Pancreas (tissue), 10 donors: ENCODE measurements at places on chromosomes 2 and 18.

DNA sequence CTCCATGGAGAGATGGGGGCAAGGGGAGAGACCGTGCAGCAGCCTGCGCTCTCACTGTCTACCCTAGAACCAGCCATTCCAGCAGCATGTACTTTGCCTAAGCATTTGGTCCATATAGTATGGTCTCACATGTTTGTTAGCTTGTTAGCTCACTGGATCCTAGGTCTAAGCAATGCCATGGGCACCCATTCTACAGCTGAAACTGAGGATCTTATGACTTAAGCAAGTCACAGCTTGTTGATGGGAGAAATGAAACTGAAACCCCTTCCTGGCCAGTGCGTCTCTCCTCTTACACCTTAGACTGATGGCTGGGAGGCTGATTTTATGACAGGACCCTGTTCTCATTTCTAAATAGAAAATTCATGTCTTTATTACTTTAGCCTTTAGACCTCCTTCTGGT lies 90.1 kb downstream of the EPAS1 start:
- DNase-seq, result no peak

- DNase-seq, result no peak
Observed at GRCh38 chr2:120235681-120236080, 12.5 kb upstream of the TMEM185B start.

- DNase-seq, result no peak
Observed at GRCh38 chr18:28398471-28398870, 221.5 kb upstream of the CDH2 start.

DNA sequence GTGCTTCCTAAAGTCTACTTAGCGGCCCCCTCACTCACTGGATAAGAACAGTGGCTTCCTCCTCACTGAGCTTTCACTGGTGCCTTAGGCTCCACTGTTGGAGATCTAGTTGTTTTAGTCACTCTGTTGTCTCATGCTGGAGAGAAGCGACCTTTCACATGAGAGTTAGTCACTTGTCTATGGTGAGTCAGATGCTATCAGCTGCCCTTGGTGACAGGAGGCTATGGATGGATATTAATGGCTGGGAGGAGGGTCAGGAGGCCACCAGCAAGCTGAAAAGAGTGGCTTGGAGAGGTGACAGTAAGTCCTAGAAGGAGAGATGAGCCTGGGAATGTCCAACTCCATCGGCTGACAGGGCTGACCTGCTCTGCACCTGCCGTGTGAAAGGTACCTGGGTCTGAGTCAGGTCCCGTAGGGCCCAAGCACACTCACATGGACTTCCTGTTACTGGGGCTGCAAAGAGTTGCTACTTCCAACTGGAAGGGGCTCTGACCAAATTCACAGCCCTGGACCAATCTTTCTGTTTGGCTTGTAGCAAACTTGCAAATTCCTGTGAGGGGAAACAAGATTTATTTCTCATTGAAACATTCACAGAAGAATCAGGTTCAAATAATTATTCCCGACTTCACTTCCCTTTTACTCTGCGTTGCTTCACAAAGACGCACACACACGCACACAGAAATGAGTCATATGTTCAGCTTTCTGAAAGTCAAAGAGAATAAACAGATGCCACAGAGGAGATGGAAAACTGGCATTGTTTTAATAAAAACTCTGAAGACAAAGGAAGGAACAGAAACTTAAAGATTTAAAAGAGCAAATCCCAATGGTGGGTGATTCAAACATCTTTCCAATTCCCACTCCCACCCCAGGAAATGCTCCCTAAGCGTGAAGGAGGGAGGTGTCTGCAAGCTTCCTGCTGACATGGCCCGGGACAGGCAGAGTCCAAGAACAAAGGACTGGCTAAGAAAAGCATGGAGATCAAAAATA lies 203.5 kb upstream of the TWIST2 start:
- DNase-seq, result no peak

- DNase-seq, result no peak
Observed at GRCh38 chr2:109694190-109694589, 80.0 kb downstream of the SOWAHC start.

- no peak for DNase-seq
Observed at GRCh38 chr2:215728504-215729065, 284.8 kb downstream of the MREG start.

DNA sequence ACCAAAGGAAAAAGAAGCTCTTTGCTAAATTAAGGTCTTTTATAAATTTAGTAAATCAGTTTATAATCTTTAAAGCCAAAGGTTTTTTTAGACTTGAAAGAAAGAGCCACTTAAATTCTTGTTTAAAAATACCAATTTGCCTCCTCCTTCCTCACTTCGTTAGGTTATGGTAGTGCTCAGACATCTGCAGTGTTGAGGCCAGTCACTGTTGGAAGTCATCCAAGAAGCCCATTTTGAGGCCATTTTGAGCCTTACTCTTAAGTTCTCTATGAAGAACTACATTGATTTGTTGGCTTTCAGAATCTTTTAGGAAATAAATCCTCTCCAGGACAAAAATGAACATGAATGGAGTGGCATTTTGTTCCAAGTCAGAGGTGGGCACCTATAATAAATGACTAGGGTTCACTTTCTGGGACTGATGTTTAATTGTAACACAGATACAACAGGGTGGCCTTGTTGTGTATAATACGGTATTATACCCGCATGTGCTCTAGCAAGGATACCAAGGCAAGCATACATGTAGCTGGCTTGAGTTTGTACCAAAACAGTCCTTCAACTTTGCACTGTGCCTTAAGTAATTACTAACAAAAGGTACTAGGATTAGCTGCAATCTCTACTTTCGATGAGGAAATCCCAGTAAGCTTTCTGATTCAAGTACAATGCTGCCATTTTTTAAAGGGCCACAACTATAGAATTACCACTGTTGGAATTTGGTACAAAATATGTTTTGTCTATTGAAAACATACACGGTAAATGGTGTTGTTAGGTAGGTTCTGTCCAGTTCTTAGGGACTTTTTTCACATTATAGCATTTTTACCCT lies 22.8 kb downstream of the SLC66A3 start:
- DNase-seq, result no peak

- no peak for DNase-seq
Observed at GRCh38 chr2:188569431-188570165, 277.9 kb downstream of the GULP1 start.

DNA sequence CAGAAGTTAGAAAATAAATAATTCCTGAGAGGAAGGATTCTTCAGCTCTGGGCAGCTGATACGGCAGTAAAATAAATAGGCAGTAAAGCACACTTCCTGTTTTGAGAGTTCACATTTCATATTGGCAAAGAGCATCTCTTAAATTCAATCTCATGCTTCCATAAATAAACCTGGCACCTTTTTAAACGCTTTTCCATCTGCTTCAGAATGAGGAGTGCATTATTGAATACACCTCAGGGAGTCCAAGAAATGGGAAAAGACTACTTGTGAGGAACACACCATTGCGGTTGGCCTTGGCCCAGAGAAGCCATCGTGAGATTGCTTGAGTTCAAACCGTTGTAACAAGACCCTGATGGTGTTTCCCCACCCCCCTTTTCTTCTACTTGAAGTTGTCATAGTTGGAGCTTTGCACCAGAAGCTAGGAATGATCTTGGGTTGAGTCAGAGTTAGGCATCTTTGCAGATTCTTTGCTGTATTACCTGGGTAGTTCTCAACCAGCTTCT lies 123.9 kb downstream of the RDH14 start:
- no peak for DNase-seq

- DNase-seq, result no peak
Observed at GRCh38 chr2:68196120-68196716, 38.5 kb downstream of the PNO1 start.

DNA sequence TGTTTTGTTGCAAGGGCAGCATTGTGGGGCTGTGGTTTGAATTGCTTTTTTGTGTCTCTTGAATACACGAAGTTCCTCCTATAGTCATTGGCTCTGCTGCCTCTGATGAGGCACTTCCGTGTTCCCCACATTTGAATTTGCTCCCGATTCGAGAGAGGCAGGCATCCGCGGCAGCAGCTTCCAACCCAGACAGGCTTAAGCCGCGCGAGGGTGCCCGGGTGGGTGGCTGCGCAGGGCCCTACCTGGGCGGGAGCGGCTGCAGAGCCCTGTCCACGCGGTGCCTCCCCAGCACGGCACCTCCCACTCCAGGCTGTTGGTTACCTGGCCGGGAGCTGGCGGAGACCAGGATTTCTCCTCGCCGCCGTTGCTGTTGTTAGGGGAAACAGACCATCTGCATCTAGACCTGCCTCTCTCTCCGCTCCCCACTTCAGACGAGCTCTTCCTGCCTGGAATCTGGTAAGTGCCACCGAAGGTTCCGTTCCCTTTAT lies 151.3 kb downstream of the NEDD4L start:
- DNase-seq, result peak; percentile 78

- DNase-seq, result no peak
Observed at GRCh38 chr18:33560686-33561370, 17.2 kb upstream of the ASXL3 start.

DNA sequence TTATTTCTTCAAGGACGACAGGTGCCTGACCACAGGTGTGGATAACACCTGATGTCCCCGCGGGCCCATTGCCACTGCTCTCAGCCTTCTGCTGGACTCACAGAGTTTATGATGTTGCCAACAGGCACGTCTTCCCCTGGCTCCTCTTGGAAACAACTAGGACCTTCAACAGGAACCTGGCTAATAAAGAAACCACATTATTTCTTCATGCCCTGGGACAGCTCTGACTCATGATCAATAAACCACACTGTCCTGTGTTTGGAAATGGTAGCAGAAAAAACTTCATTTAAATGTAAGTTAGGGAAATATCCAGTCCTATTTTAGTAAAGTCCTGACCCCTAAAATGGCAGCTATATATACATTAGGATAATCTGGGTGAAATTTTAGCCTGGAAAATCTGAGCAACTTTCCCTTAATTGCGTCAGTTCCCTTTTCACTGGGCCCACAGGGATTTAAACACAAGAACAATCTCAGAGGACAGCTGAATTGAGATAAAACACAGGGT lies 158.9 kb downstream of the VAPA start:
- no peak for DNase-seq

DNA sequence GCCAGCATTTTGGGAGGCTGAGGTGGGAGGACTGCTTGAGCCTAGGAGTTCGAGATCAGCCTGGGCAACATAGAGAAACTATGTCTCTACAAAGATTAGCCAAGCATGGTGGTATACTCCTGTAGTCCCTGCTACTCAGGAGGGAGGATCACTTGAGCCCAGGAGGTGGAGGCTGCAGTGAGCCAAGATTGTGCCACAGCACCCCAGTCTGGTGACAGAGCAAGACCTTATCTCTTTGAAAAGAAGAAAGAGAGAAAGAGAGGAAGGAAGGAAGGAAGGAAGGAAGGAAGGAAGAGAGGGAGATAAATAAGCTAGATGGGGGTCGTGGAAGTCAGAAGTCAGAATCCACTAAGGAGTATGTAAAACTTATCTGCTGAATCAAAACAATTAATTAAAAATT lies 16.2 kb downstream of the GPR75 start:
- no peak for DNase-seq

DNA sequence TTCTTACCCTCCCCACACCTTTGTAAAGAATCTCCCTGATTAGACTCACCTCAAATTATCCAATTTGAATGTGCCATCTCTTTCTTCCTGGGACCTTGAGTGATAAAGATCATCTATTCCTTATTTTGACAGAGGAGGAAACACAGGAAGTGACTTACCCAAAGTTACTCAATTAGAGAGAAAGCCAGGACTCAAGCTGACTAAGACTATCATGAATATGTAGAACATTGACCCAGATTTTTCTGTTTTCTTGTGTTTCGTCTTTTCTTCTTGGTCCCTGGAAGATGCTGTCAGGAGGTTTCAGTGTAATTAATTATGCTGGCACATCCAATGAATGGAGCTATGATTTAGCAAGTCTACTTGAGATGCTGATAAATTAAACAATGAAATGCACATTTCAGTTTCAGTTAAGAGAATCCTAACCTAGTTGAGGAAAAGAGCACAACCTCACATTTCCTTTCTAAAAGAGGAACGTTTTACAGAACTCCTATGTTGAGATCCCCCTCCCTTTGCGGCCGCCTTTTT lies 380.4 kb downstream of the CLIP4 start:
- DNase-seq, result no peak

GRCh38 chr2:130183512-130184373 lies 1.7 kb downstream of the MZT2B start:
- DNase-seq, result no peak

GRCh38 chr2:200667413-200667812 lies 81.6 kb downstream of the AOX1 start:
- no peak for DNase-seq

GRCh38 chr2:241315879-241316631 lies at the start of gene SEPTIN2:
TSS of gene SEPTIN2 (plus strand) at chr2:241315925. CDS start at chr2:241324233, 8,308 bp downstream.
- peak; percentile 72 for DNase-seq

GRCh38 chr2:72561621-72562318 lies 264.1 kb downstream of the EXOC6B start:
- DNase-seq, result no peak

DNA sequence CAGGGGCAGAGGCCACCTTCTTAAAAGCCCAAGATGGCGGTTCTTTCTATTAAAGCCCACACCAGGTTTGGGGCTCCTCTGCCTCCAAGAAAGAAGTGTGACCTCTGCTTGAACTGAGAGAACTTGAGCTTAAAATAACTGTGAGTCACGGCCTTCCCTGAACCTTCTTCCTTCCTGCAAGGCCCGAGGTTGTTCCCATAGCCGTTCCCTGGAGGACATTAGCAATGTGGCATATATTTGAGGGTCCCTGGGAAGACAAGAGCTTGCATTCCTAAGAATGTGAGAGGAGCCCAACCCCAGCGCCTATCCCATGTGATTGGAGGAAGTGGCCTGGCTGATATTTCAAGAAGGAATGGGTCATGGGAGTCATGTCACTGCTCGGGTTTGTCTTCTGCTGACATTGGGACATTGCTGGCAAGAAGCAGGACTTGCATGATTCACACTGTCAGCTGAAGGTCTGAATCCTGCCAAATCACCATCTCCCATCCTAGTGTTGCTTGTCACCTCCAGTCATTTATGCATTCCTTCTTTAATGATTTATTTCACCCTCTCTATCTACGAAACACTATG lies 168.1 kb downstream of the TRIB2 start:
- DNase-seq, result no peak

DNA sequence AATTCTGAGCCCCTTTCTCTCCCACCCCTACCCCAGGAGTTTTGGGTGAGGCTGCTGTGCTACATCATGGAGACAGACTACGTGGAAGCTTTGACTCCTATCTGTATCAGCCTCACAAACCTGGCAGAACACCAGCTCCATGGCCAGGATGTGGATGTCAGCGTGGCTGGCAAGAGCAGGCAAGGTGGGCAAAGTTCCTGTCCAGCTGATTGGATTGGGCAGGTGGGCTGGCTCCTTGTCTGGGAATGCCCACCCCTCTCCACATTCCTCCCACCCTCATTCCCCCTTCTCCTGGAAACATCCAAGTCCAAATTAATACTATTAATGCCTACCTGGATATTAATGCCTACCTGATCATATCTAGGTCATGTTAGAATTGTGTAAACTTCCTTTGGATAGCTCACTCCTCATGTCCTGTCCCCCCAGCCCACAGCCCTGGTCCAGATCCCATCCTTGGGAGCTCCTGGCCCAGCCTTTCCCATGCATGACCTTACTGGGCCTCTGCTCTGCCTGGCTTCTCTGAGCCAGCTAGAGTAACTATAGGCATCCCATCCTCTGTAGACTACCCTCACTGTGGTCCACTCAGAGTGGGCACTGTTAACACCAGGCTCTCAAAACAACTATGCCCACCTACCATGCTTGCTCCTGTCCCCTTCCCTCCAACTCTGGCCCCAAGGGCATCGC lies 24.1 kb downstream of the MROH2A start:
- no peak for DNase-seq

GRCh38 chr2:124501575-124502152 lies 476.6 kb downstream of the CNTNAP5 start:
- no peak for DNase-seq

- DNase-seq, result no peak
Observed at GRCh38 chr2:128377071-128377910, 58.6 kb upstream of the HS6ST1 start.
